ENCODE measurements at places on chromosomes 11 and 22. TPM values are rescaled to one million over a fixed set of nuclear protein-coding genes. Genes with fewer than 3 reads are reported as not detected.

AGBL2 gene
- polyA plus RNA-seq = 65.2 TPM

MS4A1 gene
- polyA plus RNA-seq = 2.8 TPM

ACR gene
- 181 TPM for polyA plus RNA-seq

KRTAP5-9 gene
- polyA plus RNA-seq = 1.5 TPM

MS4A3 gene
- 0.63 TPM for polyA plus RNA-seq

SDHAF2 gene
- polyA plus RNA-seq = 46.8 TPM

MMP1 gene
- polyA plus RNA-seq = 0.21 TPM
